ENCODE measurements at places on chromosomes 6 and 20.

DNA sequence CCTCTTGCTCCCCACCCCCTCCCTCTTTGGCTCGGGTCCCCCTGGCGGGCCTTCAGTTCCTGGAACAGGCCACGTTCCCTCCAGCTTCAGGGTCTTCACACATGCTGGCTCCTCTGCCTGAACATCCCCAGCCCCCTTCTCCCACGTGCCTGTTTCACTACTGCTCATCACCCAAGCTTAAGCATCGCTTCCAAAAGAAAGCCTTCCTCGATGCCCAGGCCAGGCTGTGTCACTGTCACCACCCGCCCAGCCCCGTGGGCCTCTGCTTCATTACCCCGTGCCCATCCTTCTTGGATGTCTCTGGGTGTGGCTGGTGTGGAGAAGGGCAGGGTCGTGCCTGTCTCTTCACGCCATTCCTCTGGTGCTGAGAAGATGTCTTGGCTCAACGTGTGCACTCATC lies 2.8 kb downstream of the DLGAP4 start:
- no peak for DNase-seq

DNA sequence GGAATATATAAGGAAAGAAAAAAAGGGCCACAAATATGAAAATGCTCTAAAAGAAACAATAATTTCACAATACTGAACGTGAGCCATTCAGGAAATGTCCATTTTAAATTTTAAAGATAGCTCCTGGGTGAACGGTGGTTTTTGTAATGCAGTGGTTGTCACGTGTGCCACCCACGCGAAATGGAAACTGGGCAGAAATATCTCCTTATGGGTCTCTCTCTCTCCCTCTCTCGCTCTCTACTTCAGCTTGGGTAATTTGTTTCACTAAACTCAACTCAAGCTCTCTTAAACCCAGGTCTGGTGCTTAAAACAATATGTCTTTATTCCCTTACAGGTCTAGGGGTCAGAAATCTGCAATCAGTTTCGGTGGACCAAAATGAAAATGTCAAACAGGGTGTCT lies 150.8 kb downstream of the OR2B2 start:
- DNase-seq, result no peak

DNA sequence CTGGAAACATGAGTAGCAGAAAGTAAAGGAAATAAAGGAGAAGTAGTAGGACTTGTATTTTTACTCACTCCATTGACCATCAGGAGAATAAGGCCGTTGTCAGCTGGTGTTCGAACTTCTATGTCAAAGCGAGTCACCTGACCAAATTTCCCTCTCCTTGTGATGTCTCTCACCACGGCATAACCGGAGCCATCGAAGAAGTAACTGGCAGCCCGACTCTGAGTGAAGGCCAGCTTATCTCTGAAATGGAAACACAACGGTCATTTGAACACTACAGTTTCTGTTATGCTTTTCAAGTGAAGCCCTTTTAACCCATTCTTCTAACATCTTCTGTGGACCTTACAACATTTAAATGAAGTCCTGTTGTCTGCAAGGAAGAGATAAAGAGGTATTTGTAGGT lies 51.7 kb downstream of the FAM229B start:
- DNase-seq, result no peak

DNA sequence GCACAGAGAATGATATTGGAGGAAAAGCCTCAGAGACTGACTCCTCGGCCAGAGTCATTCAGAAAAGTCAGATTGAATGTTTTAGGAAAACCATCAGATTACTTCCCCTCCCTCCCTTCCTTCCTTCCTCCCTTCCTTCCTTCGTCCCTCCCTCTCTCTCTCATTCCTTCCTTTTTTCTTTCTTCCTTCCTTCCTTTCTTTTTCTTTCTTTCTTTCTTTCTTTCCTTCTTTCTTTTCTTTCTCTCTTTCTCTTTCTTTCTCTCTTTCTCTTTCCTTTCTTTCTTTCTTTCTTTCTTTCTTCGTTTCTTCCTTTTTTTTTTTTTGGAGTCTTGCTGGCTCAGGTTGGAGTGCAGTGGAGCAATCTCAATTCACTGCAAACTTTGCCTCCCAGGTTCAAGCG lies 7.4 kb downstream of the OCSTAMP start:
- no peak for DNase-seq

DNA sequence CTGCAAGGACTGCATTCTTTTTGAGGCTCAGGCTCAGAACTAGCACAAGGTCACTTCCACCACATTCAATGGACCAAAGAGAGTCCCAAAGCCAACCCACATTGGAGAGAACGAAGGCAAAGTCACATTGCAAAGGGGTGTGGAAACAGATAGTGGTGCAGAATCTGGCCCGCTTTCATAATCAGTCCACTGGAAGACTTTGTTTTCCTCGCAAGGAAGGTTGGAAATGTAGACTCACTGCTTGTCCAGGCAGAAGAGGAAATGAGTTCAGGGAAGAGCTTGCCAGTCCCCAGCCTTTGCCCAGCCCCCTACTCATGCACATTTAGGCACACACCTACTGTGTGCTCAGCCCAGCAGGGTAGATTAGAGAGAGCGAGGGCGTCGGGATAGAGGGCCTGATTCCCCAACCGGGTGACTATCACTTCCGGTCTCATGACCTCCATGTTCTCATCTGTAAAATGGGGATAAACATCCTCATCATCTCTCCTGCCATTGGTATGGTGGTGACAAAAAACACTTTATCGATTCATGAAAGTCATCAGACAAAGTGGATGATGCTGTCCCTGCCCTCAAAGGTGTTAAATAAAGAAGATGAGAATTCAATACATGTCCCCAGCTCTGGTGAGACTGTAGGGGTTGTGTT lies 24.3 kb upstream of the CCN5 start:
- no peak for DNase-seq

DNA sequence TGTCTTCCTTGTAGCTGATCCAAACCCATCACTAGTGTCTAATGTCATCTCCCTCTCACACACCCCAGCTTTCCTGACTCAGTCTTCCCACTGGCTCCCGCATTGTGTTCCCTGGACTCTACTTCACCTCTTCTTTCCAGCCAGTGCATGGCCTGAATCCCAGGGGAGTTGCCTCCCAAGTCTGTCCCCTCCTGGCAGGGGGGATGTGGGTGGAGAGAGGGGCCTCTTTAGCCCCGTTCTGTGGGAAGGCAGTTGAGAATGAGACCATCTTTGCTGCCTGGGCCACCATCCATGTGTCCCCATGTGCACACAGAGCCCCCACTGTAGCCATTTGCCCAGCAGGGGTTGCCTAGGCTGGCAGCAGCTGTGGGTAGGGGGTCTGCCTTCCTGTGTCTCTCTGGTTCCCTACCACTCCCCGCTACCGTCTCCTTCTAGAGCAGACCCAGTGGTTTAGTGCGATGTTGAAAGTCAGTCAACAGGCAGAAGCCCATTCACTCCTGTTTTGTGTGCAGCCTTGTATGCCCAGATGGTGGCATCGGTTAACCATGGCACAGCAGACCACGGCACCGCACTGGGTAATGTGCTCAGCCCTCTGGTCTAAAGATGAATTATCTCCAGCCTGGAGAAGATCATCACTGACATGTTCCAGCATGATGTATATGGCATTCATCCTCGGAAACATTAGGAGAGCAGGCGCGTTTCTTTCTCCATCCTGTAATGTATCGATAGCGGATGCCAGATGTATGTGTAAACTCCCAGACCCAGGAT lies 178.8 kb upstream of the SNX9 start:
- no peak for DNase-seq

DNA sequence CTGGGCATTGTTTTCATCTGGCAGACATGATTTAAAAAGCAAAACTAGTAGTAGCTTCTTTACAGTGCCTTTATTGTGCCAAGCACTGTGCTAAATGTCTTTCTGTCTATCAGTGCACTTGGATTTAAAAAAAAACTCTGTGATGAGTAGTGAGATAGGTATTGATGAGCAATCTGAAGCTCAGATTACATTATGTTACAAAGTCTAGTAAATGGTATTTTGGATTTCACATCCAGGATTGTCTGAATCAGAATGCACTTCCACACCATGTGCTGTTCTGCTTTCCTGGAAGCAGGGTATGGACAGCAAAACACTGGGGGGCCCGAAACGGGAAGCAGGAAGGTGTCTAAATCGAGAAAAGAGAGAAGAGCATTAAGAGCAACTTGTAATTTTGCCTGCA lies 103.4 kb upstream of the CCN2 start:
- DNase-seq, result no peak

DNA sequence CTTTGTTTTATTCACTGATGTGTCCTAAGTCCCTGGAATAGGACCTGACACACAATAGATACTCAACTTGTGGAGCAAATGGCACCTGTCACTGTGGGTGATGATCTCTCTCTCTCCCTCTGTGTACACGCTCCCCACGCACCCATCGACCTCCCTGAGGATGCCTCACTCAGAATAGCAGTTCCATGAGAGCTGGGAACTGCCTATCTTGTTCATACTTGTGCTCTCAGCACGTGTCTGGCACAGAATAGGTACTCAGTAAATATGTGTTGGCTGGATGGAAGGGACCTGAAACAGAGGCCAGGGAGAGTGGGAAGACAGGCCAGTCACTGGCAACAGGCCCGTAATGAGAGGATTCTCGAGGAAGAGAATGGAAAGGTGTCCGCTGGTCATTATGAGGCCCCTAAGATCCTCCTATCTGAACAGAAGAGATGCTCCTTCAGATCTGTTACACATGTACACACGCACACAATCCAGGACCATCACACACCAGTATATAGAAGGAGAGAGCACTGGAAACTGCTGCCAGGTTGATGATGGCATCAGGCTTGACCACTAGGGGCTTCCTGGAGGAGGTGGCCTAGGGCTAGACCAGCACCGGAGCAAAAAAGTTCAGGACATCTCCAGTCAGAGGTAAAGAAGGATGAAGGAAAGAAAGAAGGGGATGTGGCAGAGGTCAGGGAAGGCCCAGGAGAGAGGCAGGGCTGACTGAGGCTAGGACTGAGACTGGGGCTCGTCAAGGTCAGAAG lies 30.9 kb downstream of the VEGFA start:
- no peak for DNase-seq

DNA sequence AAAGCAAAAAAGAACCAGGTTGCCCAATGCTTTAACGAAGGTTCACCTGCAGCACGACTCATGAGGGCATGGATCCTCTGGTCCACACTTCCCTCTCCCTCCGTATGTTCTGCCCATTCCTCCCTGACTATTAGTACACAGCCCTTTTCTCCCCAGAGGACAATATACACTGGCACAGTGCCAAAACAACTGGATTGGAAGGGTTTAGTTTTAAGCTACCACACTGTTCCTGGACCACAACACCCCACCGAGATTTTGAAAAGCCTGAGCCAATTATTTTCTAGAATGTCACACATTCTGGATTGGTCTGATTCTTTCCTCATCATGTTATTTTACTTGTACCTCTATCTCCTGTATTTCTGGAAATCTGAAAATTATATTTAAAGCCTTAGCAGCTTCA lies 2.9 kb upstream of the AKAP7 start:
- DNase-seq, result no peak

DNA sequence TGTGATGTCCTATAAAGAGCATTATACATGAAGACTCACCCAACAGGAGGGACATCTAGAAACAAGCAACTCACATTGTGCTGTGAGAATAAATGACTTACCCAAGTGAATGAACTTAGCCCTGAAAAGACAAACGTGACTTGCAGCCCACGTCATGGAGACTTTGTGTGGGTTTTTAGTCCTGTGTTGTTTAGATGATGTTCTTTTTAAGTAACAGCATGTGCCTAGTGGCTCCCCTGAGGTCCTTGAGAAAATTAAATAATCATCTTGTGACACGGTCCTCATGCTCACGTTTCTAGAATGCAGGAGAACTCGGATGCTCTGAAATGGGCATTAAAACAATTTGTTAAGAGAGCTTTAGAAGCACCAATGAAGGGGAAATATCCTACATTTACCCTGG lies 165.1 kb downstream of the SASH1 start:
- no peak for DNase-seq

- peak; percentile 13 for DNase-seq
Observed at GRCh38 chr6:80962382-80962781, 790.1 kb downstream of the TENT5A start.

GRCh38 chr6:138307816-138308730 lies 69.6 kb upstream of the SMIM28 start:
- peak; percentile 27 for DNase-seq

DNA sequence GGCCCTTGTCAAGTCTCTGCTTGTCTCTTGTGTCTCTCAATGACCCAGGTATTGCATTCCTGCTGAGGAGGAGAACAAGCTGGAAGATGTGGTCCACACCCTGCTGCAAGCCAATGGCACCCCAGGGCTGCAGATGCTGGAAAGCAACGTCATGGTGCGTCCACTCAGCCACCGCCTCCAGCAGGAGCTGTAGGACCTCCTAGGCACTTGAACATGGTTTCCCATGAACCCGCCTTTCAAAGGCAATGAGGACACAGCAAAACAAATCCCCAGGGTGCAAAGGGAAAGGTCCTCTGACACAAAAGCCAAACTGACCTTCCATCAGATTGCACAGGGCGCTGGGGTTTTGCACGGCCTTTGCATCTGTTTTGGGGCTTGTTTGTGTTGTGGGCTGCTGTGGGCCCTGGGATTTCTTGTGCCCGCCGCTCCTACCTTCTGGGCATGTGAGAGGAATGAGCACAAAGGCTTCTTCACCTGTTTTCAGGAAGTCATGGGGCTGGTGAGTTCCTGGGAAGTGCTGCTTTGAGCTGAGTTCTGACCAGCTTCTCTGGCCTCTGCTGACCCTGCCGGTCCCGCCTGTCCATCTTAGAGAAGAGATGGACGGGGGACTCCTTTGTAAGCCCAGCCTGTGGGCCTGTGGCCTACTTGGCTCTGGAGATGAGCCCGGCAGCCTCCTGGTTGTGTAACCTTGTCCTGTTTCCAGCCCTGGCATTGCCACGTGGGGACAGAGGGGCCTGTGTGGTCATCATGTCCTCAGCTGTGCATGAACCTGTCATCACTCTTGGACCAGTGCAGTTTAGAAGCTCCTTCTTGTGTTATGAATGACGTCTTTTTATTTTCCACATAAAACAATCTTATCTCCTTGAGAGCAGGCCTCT lies 151.3 kb downstream of the DTNBP1 start:
- DNase-seq, result no peak

GRCh38 chr6:53730767-53731166 lies 64.0 kb upstream of the LRRC1 start:
- no peak for DNase-seq

- peak; percentile 56 for DNase-seq
Observed at GRCh38 chr6:155026022-155026705, 31.0 kb downstream of the TIAM2 start.

- DNase-seq, result no peak
Observed at GRCh38 chr6:144583614-144583954, 298.4 kb downstream of the UTRN start.

DNA sequence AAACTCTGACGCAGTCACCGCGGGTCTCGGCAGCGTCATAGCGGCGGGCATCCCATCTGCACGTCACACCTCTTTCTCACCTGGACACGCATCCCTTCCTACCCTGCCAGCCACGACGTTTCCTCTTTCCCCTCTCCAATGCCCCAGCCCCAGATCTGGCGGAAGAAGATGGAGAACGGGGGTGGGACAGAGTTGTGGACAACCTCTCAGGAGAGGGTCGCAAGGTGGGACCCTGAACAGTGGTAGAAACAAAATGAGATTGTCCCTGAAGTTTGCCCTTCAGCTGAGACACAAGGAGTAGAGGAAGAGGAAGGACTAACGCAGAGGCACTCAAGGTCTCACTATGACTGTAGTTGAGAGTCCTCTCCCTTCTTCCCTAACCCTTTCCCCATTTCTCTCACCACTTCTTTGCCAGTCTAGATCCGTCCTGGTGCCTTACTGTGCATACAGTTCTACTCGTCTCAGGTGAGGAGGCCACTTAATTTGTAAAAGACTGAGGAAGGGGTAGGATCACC lies 562 bp downstream of the TRIM39 start:
- no peak for DNase-seq

All from hepatocyte (in vitro differentiated cells).